GM12865 (cell line): ENCODE measurements at places on chromosomes 12 and 14.

- DNase-seq = no peak
Measured at GRCh38 chr12:46089414-46090162, 99.2 kb upstream of the SCAF11 start.

- DNase-seq = no peak
Measured at GRCh38 chr12:46468160-46468559, 95.6 kb upstream of the SLC38A2 start.

- no peak for DNase-seq
Measured at GRCh38 chr12:131409211-131409610, 301.7 kb upstream of the SFSWAP start.

DNA sequence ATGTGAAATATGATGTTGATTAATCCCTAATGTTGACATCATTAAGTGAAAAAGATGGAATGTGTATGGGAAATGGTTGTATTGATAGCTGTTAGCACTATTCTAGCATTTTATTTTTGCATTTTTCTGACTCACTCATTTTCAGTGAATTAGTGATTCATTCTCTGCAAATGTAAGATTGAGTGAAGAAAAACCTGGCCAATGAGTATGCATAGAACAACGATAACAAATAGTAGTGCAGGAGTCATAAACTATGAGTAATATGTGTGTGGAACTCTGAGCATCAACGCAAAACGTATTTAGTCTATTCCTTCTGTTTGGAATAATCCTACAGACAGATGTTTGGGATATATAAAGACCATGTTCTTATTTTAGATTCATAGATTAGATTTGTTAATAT, 76.3 kb upstream of the RTL1 start:
- no peak for DNase-seq

- DNase-seq = no peak
Measured at GRCh38 chr12:102462795-102463465, 17.4 kb downstream of the IGF1 start.

DNA sequence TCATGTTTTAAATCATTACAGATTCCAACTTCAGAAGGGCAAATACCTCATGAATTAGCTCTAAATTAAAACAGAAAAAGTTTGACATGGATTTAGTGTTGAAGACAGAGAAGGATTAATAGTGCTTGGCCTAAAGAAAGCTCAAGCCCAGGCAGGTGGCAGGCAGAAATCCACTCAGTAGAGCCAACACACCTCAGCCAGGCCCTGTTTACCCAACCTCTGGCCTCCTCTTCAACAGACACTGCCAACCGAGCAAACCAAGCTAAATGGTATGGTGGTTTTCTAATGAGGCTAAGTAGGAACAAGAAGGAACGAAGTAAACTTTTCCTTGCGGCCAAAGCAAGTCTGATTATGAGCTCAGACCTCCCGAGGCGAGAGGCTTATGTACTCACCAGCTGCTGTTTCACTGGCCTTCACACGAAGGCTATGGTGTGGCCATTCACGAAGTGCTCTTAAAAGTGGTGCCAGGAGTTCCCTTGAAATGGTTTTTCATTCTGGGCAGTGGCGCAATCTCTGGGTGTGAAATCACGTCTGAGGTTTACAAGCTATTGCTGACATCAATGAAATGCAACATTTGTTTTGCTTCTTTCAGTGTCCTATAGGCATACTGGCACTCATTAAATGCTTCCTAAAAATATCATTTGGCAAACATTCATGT, 124.1 kb upstream of the LGR5 start:
- DNase-seq = no peak

DNA sequence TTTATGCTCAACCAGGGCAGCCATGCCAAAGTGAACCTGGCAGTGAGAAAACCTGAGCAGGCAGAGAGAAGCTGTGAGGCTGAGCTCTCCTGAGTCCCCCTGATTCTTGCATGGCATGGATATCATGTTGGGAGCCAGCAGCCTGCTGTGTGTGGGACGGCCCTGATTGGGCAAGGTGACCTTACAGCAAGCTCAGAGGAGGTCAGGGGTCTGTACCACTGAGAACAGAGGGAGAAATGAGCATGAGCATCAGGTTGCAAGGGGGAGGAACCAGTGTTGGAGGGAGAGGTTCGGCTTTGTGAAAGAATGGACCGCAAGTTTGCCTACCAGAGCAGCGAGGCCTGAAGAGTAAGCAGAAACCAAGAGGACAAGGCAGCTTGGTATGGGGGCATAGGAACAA, 59.1 kb upstream of the PTGR2 start:
- no peak for DNase-seq

DNA sequence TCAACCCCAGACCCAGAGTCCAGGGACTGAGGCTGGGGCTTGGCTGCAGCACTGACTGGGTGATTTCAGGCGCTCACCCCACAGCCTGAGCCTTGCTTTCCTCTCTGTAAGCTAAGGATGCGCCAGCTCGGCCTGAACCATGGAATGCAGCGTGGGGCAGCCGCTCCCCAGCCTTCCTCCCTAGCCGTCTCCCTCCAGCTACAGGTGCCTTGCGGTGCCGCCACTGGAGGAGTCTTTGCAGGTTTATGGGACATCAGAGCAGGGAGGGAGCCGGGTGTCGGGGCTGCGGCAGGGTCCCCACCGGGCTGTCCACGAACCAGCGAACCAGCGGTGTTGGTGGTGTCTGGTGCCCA, 19.4 kb downstream of the PPP2R5C start:
- no peak for DNase-seq

DNA sequence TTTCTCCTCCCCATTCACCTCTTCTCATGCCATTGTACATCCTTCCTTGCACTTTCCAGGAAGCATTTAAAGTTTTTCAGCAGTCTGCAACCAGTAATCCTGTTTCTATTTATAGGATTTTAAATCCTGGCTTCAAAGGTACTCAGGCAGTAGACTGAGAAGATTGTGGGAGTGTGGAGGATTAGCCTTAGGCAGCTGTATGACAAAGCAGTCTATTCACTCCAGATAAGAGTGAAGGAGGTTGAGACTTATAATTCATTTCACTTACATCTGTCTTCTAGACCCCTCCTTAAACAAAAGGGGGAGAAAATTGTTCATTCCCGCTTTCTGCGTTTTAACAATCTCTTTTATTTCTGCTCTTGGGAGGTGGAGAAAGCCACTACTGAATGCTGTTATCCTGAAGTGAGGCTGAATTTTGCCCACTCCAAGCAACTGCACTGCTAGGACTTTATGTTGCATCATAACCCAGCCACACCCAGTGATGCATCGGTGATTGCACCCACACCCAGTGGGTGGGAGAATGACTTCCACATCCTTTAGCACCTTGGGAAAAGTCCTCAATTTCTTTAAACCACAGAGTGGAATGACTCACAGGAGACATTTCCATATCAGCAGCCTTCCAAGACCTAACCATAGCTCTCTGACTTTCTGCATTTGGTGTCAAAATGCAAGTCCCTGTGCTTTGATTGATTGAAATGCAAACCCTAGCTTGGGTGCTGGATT, 382.5 kb upstream of the ATP2B1 start:
- DNase-seq = no peak

GRCh38 chr14:62768753-62769152, 276.5 kb downstream of the KCNH5 start:
- DNase-seq = no peak

DNA sequence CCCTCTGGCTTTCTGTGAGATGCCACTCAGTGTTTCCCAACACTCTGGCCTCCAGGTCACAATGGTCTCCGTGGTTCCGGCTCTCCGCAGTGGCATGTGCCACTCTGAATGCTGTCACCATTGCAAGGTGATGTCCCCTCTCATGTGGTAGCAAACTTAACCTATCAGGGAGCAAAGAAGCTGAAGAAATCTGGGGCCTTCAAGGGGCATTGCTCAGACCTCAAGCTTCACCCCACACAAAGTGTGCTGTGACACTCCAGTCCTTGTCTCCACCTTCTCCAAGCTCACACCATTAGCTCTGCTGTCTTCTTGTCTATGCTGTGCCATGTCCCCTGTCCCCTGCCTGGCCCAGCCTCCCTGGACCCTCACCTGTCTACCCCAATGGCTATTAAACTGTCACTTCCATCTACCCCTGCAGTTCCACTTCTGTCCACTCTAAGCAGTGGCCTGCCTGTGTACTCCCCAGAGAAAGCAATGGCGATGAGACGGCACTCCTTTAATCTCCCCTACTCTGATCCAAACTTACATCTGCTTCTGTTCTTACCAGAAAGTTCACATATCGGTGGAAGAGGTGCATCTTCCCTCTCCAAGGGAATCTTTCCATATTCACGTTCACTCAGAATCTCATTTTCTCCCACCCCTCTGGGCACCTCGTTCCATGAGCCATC, 93.7 kb downstream of the DHRS2 start:
- DNase-seq = no peak

DNA sequence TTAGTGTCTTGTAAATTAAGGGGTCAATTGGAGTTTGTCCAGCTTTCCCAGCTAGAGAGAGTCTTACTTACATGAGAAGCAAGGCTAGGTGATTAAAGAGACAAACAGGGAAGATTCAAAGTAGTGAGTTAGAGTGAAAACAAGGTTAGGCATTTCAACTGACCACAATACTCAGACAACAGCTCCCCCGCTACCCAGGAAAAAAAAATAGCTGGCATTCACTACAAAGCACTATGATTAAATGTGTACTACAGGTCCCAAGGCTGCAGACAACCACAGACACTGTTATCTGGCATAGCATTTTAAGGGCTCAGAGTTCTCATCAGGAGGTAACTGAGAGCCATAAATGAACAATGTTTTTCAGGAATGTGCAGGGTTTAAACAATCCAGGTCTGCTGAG, 680.9 kb downstream of the TMEM121 start:
- no peak for DNase-seq

DNA sequence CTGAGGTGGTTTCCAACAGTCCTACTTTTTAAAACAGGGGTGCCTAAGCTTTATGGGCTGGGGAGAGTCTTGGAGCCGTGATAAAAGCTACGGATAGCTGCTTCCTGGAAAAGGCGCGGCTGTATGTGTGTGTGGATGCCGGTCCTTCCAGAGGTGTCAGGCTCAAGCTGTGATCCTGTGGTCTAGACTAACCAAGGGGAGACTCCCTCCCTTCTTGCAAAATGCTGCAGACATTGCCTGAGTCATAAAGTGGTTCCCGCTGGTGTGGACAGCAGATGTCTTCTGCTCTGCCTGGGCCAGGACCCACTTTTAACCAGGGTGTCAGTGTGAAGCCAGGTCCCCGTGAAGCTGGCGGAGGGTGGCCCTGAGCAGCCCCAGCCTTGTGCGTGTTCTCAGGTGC, 37.8 kb downstream of the CCDC92 start:
- DNase-seq = no peak

DNA sequence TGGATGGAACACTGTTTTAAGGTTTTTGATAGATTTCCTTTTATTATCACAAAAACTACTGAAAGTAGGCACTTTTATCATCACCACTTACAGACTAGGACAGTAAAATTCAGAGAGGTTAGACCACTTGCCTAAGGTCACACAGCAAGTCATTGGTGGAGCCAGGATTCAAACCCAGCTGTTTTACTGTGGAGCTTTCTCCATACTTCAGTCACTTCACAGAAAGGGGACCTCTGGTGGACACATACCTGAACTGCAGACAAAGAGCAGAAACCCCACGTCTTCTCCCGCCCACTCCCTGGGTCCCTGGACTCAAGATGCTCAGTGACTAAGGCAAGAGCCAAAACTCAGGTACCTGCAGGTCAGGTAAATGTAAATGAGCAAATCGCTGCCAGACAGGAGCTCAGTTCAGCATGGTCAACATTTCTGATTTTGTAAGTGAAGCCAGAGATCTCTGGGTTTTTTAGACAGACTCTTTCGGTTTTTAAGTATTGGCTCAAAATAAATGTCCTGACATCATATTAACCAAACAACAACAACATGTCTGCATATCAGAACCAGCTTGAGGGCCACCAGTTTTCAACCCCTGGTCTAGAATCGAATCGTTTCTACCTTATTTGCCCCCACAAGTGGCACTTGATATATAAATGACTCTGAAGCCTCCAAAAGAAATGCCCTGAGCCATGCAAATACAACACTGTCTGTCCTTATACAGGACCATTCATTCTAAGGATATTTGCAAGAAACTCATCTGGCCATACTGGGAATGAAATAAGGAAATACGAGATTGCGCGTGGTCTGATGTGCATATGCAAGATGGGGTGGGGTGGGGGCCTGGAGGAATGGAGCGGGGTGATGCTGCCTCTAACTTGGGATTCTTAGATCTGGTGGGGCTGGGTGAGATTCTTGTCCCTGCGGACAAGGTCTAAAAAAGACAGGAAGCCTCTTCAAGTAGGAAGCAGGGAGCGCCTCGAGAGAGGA, 110.9 kb downstream of the KSR2 start:
- peak; percentile 64 for DNase-seq

DNA sequence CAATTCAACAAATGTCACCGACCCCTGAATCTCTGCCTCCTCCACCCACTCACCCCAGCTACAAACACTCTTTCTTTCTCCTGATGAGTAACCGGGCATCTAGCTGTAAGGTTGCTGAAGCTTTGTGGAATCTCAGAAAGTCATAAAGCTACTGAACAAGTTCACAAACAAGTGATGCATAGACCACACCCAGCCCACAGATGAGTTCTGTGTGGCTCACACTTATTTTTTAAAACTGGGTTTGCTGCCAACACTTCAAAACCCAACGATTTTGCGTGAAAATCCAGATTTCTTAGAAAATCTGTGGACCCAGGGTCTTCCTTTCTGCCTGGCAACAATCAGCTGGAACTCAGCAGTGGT, 96.1 kb downstream of the APAF1 start:
- no peak for DNase-seq

DNA sequence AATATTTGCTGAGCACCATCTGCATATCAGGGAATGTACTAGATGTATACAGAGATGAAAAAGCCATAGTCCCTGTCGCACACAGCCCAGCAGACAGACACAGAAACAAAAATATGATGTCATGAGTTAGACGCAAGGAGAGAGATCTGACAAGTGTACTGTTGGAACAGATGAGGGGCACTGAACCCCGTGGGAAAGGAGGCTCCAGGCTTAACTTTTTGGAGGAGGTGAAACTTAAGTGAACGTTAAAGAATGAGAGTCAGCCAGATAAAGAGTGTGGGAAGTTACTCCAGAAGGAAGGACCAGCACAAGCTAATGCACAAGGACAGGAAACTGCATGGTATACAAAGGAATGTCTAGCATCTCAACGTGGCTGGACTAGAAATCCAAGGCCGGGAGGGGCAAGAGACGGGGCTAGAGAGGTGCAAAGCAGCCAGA, 2.5 kb upstream of the ACTN1 start:
- DNase-seq = no peak
